CD4-positive, alpha-beta T cell treated with Interleukin-21 for 1 hour (primary cell): ENCODE measurements at places on chromosomes 12 and 14.

DNA sequence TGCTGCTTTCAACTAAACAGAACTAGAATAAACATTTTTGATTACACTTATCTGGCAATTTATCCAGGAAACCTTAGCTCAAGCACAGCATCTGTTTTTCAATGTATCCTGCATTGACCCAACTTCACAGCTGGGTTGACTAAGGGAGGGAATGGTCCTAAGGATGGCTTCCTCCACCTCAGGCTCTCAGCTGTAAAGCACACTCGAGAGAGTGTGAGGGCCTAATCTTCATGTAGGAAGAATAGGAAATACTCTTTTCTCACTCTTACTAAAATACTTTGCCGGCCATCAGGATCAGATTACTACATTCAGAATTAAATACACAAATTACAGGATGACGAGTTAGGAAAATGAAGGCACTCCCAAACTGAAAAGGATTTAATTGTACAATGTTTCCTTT, 7.2 kb downstream of the SETD3 start:
- no peak for DNase-seq

DNA sequence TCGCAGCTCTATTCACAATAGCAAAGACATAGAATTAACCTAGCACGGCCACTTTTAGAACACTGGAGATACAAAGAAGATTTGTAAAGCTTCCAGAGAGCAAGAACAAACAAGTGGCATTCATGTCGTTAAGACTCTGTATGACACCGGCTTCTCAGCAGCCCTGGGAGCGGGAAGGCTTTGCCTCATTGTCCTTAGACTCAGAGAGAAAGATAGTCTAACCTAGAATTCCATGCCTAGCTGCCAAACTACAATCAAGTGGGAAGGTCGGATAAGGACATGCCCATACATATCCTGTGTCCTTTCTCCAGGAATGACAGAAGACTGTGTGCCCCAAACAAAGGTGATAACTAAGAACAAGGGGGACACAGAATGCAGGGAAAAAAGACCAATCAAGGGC, 1038.3 kb downstream of the BCL11B start:
- DNase-seq = no peak

DNA sequence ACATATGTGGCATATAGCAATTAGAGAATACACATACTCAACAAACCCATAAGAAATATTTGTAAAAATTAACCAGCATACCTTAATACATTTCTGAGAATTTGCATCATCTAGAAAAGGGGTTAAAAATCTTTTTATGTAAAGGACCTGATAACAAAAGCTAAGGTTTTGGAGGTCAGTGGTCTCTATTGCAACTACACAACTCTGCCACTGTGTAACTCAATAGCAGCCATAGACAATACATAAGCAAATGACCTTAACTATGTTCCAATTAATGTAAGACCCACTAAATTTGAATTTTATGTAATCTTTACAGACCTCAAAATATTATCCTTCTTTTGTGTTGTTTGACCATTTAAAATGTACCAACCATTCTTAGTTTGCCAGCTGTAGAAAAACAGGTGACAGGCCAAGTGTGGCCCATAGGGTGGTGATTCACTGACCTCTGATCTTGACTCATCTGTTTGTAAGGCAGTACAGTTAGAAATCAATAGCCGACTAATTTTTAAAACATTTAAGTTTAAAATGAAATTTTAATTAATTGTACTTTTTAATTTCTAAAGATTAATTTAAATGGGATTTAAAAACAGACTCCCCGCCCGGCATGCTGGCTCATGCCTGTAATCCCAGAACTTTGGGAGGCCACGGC, 7.4 kb upstream of the EPS8 start:
- no peak for DNase-seq

GRCh38 chr14:99518441-99519346, 37.5 kb downstream of the CCNK start:
- DNase-seq = peak; percentile 83

GRCh38 chr14:34843011-34843554, 32.1 kb downstream of the BAZ1A start:
- no peak for DNase-seq

GRCh38 chr12:14756334-14757143, 46.7 kb downstream of the WBP11 start:
- no peak for DNase-seq

- DNase-seq = peak; percentile 34
These were observed 991 bp upstream of the RCOR1 start for GRCh38 chr14:102591372-102591943.

GRCh38 chr14:86796221-86797074, 1196.5 kb downstream of the GALC start:
- no peak for DNase-seq

GRCh38 chr12:54364413-54364812, at the start of gene GPR84:
Gene GPR84 (minus strand): TSS chr12:54364486. CDS start chr12:54363851, 635 bp downstream.
- peak; percentile 36 for DNase-seq

- no peak for DNase-seq
These were observed 140.3 kb downstream of the GCH1 start for GRCh38 chr14:54762296-54762695.

DNA sequence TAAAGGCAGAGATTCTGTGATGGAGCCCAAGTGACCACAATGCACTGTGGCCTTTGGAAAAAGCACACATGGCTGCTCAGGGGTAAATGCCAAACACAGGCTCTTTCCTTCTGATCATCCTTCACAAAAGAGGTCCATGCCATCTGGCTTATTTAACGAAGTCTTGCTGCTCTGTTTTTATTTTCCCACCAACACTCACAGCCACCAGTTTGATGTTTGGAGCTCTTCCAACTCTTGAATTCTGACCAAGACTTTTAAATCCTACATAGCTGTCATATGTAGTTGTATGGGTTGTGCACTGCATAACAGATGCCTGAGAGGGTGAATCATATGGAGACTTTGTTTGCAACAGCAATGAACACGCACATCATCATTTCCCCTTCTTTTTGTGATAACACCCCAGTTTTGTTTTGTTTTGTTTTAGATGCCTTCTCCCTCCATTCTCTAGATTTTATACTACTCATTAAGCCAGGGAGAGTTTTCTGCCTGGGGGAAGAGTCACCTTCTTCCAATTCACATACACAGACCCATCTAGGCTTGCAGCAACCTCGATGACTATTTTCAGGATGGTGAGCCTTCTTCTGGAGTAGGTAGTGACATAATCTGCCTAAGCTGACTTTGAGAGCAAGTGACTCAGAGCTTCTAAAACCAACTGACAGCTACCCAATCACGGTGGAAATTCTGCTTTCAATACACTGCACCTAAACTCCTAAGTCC, 145.2 kb upstream of the WSCD2 start:
- DNase-seq = no peak

GRCh38 chr12:71411635-71412034, 28.0 kb upstream of the LGR5 start:
- no peak for DNase-seq

DNA sequence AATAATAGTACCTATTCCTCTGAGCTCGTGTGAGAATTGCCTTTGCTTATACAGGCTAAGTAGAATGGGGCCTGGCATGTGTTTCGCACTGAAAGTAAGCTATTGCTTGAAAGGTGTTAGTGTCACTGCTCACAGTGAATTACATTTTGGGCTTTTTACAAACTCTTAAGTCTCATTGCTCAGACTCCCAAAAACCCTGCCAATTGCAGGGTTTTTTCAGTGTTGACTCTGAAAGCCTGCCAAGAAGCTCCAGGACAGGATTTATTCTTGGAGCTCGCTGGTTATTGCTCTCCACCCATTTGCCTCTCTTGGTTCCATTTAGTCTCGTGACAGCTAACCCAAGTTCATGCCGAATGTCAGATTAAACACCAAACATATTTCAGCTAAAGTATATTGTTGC, 39.8 kb downstream of the NOPCHAP1 start:
- no peak for DNase-seq

GRCh38 chr14:90443161-90444076, 46.6 kb downstream of the CALM1 start:
- DNase-seq = no peak

DNA sequence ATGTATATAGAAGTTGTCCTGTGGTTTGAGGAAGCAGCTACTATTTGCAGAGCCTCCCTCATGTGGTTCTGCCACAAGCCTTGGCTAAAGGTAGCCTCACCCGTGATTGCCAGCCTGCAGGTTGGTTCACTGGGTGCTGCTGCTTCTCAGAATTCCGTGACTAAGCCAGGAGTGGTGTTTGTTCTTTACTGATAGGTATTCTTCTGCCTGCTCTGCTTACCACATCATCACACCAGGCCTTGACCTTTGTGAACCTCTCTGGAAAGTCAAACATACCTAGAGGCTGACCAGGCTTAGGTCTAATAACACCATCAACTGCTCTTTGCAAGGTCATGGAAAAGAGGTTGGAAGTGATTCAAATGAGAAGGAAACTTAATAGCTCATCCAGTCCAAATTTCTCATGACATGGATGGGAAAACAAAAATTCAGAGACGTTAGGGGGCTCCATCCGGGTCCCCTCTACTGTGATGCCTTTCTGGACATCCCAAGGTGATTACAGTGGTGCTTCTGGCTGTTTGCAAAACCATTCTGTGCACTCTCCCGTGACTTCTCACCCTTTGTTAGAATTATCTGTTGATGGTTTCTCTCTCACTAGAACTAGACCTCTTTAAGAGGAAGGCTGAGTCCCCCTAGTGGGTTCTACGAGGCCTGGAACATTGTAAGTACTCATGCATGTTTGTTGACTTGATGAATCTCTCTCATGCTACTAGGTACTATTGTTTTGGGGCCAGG, 8.5 kb upstream of the SOCS2 start:
- no peak for DNase-seq
